Activated T-cell treated with anti-CD3 and anti-CD28 coated beads for 48 hours (primary cell): ENCODE measurements at places on chromosomes 7 and 10.
A peak's percentile ranks its signal among the peaks of the same experiment; 100 is the strongest.

DNA sequence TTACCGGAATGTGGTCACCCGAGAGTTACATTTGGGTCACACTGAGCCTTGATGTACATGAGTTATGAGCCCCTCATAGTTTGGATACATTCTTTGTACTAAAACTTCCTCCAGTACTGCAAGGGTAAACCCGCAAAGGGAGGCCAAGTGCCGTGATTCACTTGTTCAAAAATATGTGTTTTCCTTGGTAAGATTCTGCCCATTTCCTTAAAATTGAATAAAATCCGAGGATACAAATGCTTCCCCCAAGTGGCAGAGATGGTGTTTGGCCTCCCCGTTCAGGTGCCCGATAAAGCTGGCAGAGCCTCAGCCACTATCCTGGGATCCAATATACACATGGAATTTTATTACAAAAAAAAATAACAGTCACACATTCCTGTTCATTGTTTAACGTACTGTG, 268.3 kb downstream of the DIP2C start:
- no peak for DNase-seq

- no peak for DNase-seq
These were observed 23.8 kb upstream of the IFIT2 start for GRCh38 chr10:89278034-89278535.

DNA sequence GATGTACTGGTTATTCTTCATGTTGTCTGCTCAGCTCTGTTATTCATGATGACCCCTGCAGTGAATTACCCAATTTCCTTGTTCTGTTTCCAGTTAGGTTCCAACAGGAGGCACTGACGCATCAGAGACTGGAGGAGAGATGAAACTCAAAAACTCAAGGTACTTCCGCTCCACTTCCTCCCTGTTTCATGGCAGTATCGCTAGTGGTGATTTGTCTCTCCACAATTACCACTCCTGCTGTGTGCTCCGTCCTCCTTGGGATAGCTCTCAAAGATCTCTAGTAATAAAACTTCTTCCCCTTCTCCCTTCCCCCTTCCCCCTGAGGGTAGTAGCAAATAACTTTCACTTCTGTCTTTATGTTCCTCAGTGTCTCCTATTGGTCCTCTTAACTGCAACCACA, 107.4 kb upstream of the ABCB5 start:
- DNase-seq, result no peak

GRCh38 chr7:33921216-33921938, 16.0 kb downstream of the BMPER start:
- no peak for DNase-seq

- DNase-seq, result no peak
These were observed 24.2 kb downstream of the IFIT3 start for GRCh38 chr10:89351780-89352597.

DNA sequence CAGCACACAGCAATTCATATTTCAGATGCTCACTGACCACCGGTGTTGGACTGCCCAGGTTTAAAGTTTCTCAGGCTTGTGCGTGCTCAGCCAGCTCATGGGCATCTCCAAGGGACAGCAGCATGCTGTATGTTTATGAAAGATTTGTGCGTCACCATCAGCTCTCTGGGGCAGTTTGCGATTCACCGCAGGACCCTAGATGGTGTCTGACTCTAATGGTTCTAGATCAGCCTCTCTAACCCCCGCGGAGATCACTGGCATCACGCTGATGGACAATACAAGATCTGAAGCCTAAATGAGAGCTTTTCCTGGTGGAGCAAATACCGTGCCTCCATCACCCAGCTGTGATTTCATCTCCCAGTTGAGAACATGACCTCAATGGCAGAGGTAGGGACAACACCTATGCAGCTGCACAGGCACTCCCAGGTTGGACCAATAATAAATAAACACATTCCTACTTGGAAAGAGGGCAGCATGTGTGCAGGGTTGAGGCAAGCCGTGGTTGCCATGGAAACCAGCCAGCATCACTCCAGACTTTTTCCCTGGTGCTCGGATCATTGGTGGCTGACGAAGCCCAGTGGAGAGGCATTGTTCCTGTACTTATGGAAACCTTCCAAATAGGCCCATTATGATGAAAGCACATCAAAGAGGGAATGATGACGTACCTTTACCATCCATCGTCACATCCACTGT, 253.6 kb downstream of the KCNMA1 start:
- no peak for DNase-seq

GRCh38 chr7:1663223-1663622, 6.9 kb upstream of the ELFN1 start:
- no peak for DNase-seq

DNA sequence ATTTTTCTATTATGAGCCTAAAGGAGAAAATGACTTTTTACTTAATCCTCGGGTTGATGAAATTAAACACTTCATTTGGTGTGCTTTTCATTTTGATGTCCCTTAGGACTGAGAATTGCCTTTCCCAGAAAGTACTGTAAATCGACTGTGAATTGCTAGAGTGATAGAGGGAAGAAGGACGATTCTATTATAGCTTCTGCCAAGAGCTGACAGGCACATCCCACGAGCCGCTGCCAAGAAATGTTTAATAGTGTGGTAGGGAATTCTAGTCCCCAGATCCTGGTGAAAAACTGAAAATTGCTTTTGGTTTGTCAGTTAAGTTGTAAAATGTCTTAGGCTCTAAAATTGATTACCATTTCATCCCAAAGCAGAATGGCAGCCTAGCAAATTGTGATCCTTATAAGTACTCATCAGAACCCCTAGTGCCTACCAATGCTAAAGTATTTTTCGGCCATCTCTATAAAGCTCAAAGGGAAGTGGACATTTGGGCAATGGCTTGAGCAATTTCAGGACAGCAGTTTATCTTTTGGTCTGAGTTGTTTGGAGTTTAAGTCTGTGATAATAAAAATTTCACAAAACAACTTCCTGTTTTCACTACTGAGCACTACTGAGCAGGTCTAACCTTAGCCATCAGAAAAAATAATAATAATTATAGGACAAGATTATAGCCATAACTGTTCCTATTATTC, 44.6 kb upstream of the HYCC1 start:
- no peak for DNase-seq

DNA sequence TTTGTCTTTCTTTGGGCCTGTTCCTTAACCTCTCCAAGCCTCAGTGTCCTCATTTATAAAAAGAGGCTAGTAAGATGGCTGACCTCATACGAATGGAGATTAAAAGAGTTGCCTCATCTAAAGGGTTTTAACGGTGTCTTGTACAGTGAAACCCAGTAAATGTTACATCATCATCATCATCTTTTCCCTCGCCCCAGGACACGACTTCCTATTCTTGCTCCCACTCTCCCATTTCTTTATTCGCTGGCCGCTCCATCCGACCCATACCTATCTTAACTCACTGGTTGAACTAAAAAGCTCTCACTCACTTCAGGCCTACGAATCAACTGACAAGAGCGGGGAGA, 554 bp downstream of the FRA10AC1 start:
- DNase-seq, result no peak

DNA sequence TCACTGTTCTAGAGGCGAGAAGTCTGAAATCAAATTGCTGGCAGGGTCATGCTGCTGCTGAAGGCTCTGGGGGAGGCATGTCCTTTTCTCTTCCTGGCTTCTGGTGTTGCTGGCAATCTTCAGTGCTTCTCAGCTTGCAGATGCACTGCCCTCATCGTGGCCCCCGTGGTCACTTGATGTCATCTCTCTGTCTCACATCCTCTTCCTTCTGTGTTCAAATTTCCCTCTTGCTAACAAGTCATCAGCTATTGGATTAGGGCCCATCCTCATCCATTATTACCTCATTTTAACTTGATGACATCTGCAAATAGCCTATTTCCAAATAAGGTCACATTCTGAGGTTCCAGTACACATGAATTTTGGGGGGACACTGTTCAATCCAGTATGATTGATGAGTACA, 36.6 kb upstream of the SRGN start:
- no peak for DNase-seq

- no peak for DNase-seq
These were observed 134.7 kb upstream of the RHOBTB1 start for GRCh38 chr10:61078542-61079275.

DNA sequence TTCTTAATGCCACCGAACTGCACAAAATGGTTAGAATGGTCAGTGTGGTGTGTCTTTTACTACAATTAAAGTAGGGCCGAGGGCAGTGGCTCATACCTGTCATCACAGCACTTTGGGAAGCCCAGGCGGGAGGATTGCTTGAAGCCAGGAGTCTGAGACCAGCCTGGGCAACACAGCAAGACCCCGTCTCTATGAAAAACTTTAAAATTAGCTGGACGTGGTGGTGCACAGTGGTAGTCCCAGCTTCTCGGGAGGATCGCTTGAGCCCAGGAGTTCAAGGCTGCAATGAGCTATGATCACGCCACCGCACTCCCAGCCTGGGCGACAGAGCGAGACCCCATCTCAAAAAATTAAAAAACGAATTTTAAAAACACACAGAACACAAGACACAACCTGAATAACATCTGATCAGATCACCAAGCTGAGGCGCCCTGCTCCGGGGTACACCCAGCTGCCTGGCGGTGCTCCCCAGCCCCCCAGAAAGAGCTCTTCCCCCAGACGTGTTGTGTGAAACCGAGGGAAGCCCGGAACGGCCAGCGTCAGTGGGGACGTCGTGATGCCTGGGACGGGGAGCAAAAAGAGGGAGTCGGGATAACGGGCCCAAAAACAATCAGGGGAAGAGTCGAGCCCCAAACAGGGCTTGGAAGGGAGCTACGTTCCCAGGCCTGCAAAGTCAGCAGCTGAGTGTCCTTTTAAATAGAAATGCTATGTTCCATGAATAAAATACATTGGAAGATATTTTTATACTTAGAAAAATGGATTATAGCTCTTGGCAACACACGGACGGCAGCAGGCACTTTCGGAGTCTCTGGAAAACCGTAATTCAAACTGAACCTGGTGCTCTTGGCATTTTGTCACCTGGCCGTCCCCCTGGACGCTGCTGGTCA, 80.7 kb upstream of the PDGFA start:
- no peak for DNase-seq

DNA sequence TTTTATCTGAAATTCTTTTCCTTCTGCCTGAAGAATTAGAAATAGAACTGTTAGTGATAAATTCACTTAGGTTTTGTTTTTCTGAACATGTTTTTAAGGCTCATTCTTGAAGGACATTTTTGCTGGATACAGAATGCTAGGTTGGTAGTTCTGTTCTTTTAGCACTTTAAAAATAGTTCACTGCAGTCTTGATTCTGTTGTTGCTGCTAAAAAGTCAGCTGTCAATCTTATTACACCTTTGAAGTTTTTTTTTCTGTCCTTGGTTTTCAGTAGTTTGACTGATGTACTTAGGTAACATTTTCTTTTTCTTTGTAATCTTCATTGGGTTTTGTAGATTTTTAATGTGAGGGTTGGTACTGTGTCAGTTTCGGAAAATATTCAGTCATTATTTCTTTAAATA, 48.7 kb downstream of the C1GALT1 start:
- DNase-seq, result no peak

DNA sequence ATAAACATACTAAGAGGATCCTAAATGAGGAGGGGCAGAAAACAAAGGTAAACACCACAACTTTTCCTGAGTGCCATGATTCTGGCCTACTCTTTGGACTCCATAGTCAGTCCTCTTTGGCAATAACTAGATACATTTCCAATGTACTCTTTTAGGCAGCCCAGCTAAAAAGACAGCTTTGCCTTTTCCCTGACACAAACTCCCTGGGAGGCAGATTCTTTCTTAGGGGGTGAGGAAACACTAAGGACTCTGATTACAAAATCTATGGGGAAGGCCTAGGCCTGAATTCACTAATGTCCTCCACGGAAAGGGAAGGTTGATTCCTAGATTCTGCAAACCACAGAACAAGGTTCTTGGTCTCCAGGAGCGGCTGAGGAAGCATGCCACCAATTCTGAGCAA, 25.8 kb downstream of the FBXW4 start:
- DNase-seq, result no peak

DNA sequence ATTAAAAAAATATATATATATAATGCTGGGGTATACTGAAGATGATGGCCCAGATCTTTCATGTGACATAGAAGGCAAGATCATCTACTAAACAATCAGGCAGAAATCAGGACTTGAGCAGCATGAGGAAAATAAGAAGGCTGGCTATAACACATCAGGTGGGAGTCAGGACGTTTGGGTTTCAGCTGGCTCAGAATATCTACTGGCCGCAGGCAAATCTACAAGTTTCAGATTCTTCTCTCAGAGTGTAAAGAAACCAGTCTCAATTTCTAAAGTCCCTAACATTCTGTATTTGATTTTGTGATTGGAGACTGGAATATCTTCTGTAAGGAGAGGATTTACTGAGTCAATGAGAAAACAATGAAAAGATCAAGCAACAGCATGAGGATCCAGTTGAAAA, 37.7 kb upstream of the FAM3C start:
- no peak for DNase-seq

GRCh38 chr10:118564652-118565051, 30.8 kb downstream of the PRLHR start:
- DNase-seq, result no peak

GRCh38 chr7:258476-259190, 31.3 kb upstream of the FOXL3 start:
- no peak for DNase-seq

GRCh38 chr10:69467928-69468750, 16.9 kb downstream of the TSPAN15 start:
- no peak for DNase-seq

- DNase-seq, result no peak
These were observed 112.9 kb downstream of the HIP1 start for GRCh38 chr7:75625868-75626267.

- no peak for DNase-seq
These were observed 11.1 kb upstream of the ARID5B start for GRCh38 chr10:61890430-61890829.

DNA sequence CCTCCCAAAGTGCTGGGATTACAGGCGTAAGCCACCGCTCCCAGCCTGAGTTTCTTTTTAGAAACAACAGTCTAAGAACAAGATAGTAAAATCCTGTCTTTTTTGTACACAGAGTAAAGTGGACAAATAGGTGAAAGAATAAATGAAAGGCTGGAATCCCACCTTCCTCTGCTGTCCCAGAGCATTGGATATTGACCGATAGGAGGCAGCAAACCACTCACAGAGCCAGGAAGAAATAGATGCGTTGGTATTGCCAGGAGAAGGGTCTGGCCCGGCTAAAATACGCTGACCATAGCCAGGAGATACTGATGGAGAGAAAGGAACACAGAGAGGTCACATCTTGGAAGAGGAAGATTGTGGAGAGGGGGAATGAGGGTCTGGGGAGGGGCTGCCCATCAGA, 11.4 kb upstream of the ZNF12 start:
- DNase-seq, result no peak

- no peak for DNase-seq
These were observed 15.3 kb downstream of the GPRIN2 start for GRCh38 chr10:46541017-46541661.

DNA sequence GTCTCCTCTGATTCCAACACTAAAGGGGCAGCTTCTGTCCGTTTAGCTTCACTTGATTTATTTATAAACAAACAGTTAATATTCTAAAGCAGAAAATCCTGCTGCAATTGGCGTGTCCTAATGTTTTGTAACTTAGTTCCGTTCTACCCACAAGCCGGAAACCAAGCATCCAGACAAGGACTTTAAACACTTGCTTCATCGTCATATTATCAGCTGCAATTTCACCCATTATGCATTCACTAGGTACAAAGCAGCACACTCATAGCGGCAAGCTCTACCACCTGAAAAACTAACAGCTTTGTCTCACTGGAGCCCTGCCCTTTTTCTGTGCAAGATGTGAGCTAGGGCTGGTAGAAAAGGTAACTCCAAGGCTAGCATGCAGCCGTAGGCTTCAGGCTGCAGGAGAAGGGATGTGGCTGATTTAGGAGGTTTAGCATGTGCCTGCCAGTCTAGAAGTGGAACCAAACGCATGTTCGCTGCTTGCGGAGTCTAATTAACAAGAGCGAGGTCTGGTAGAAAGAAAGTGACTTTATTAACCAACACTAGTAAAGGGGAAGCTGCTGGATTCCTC, 43.7 kb upstream of the BPGM start:
- no peak for DNase-seq

GRCh38 chr7:116500078-116500853, 728 bp downstream of the CAV2 start:
- peak; percentile 45 for DNase-seq
